ENCODE measurements at places on chromosomes 12 and 14. TPM values are rescaled to one million over a fixed set of nuclear protein-coding genes. Genes with fewer than 3 reads are reported as not detected.

Gene LRRC10
- not detected for total RNA-seq

Gene RSRC2
- total RNA-seq = 76.6 TPM

Gene PLXNC1
- total RNA-seq = 6.8 TPM

Gene TAS2R14
- total RNA-seq = 5.8 TPM

Gene GALNT9
- total RNA-seq = not detected

Gene IL23A
- total RNA-seq = not detected

Gene CAPS2
- 12.3 TPM for total RNA-seq

Gene GPHB5
- not detected for total RNA-seq

Gene ZC2HC1C
- total RNA-seq = 5.1 TPM

Gene SERPINA3
- 200 TPM for total RNA-seq

Gene CEP170B
- 26.4 TPM for total RNA-seq

Gene TAS2R8
- not detected for total RNA-seq

Gene CREBL2
- total RNA-seq = 46.3 TPM

Gene MEG3
- 7.5 TPM for total RNA-seq

Gene FAM90A1
- not detected for total RNA-seq

Gene FAM186B
- total RNA-seq = 0.31 TPM

Gene ACSS3
- 19.0 TPM for total RNA-seq

Gene ZNF384
- total RNA-seq = 57.5 TPM

Gene NXPH4
- not detected for total RNA-seq

Gene RNF212B
- total RNA-seq = not detected

Gene OR4K17
- not detected for total RNA-seq

Gene SLC4A8
- 0.74 TPM for total RNA-seq

Gene OTUB2
- 0.16 TPM for total RNA-seq

Gene KRT72
- not detected for total RNA-seq

Gene KRT80
- total RNA-seq = 0.31 TPM

Gene SLC25A21
- 1.5 TPM for total RNA-seq

Gene PSMA3
- total RNA-seq = 103 TPM

Gene TMEM30B
- 1.7 TPM for total RNA-seq

Gene CCDC184
- total RNA-seq = 0.13 TPM

Gene ZFYVE21
- 268 TPM for total RNA-seq

Gene SLC39A9
- 46.1 TPM for total RNA-seq

Gene CELA1
- total RNA-seq = not detected

Gene NGB
- 2.0 TPM for total RNA-seq

Gene ISM2
- total RNA-seq = not detected

Gene PAPOLA
- total RNA-seq = 131 TPM

Gene SYNE3
- total RNA-seq = 20.7 TPM

Gene CLEC2A
- total RNA-seq = not detected

Gene MSI1
- total RNA-seq = 0.66 TPM

Gene NUAK1
- total RNA-seq = 27.7 TPM

Gene SOAT2
- not detected for total RNA-seq

Gene MUCL1
- total RNA-seq = not detected

Gene CCDC175
- not detected for total RNA-seq

Gene CABP1
- total RNA-seq = 1.1 TPM

Gene POTEM
- not detected for total RNA-seq

Gene DTD2
- total RNA-seq = 27.7 TPM

Gene RASSF8
- total RNA-seq = 127 TPM

Gene HDAC7
- 55.9 TPM for total RNA-seq

Gene GPX2
- 1.4 TPM for total RNA-seq

Gene NOVA1
- 14.4 TPM for total RNA-seq

Gene CD163
- total RNA-seq = 76.0 TPM

Gene CDK4
- total RNA-seq = 95.3 TPM

Measured in gastroesophageal sphincter (tissue), 4 donors.